ENCODE measurements at places on chromosomes 11 and 22.
A peak's percentile ranks its signal among the peaks of the same experiment; 100 is the strongest.

DNA sequence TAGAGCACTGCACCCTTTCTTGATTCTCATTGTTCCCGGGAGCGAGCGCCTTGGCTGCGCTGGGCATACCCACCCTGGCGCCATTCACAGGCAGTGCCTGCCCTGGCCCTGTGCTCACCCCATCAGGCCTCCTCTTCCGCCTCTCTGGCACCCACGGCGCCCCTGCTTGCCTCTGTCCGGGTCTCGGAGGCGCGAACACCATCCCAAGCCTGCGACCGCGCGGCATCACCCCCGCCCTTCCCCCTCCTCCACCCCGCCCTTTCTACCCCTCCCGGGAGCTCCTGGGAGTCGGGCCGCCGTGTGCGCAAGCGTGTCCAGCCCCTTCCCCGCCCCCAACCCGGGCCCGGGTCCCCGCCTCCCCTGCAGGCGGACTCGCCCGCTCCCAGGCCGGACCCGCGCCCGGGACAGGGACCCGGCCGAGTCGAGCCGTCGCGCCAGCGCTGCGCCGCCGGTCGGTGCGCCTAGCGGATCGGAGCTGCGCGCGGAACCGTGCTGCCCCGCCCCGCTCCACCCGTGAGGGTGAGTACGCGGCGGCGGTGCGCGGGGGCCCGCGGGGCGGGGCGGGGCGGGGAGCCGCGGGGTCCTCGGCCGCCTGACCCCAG is at the start of gene ST3GAL4:
Gene ST3GAL4 (plus strand): TSS at position 363 of the 602 bp plus-strand sequence. CDS start 50,470 bp downstream, outside the sequence.
- DNase-seq = peak; percentile 83

DNA sequence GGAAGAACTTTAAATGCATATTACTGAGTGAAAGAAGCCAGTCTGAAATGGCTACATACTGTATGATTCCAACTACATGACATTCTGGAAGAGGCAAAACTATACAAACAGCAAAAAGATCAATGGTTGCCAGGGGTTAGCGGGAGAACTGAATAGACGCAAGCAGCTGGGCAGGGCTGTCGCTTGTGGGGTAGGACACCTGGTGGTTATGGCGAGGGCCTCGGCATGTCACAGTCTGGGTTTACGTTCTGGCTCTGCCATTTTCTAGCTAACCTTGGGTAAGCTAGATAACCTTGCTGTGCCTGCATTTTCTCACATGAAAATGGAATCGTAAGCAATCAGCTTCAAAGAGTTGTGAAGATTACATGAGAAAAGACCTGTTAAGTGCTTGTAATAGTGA is 55.2 kb upstream of the SYT13 start:
- no peak for DNase-seq

GRCh38 chr11:824292-824880 is 3.3 kb upstream of the CRACR2B start:
- no peak for DNase-seq

- DNase-seq = no peak
Measured at GRCh38 chr11:69716099-69716498, 12.3 kb upstream of the FGF19 start.

Data from fibroblast of skin of right biceps (primary cell).